ENCODE measurements at places on chromosomes 3 and 15.
A peak's percentile ranks its signal among the peaks of the same experiment; 100 is the strongest.

DNA sequence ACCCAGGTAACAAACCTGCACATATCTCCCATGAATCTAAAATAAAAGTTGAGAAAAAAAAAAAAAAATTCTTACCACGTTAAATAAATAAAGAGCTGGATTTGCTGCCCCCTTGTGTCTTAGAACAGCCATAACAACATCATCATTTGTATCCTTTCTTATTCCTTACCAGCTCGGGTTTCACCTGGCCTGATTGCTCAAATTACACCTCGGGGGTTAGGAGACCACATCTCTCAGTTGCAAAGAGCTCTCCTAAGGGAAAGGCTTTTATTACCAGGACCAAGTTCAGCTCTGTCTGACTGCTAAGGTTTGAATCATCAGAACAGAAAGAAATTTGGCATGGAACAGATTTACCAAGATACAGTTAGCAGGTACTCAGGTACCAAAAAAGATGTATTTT is 25.8 kb upstream of the RPL39L start:
- DNase-seq: no peak

DNA sequence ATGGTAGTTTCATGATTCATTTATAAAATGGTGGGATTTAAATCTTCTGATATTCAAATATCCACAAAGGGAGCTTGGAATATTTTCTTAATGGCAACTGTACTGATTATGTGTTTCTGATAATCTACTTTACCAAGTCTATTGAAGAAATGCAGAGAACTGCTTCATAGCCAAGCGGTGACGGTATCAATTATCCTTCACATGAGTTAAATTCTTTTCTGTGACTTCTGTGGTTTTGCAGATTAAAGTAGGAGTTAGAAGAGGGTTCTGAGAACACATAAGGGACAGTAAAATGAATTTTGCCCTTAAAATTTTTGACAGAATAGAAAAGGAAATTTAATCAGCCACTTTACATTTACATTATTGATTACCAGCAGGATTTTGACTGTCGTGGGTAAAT is 563.2 kb downstream of the GBE1 start:
- DNase-seq: no peak

DNA sequence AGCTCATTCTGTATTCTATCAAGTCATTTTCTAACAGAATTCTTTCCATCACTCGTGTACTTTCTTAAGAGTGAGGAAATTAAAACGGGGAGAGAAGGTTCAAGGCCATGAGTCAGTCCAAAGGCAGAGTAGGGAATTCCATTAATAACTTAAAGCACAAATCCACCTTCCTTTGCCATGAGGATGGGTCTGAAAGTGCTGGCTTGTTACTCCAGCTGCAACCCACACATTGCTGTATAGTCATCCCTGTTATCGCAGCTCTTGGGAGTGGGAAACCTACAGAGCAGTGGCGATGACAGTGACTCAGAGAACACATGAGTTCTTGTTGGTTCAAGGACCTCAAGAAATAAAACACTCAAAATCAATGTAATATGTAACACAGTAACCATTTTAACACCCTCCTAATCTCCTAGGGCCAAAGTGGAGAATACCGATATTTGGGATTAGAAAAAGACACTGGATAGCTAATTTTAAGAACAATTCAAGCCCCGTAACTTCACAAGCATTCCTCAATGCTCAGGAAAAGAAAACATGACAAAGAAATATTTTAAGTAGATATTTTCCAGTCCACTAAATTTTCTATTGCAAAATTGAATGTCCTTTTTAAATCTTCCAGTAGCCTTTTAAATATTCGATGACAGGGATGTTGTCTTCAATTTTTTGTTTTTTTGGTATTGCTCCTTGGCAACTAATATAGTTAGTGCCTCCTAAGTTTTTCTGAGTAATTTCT is 179.9 kb upstream of the THBS1 start:
- no peak for DNase-seq

GRCh38 chr3:12351145-12351544 is 62.3 kb downstream of the PPARG start:
- peak; percentile 73 for DNase-seq

DNA sequence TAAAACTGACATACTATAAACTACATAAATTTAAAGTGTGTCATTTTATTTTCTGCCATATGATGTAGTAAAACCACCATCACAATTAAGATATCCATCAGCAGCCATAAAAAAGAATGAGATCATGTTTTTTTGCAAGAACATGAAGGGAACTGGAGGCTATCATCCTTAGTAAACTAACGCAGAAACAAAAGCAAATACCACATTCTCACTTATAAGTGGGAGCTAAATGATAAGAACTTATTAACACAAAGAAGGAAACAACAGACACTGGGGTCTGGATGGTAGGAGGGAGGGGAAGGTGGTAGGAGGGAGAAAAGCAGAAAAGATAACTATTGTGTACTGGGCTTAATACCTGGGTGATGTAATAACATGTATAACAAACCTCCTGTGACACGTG is 24.6 kb downstream of the CCDC14 start:
- no peak for DNase-seq

DNA sequence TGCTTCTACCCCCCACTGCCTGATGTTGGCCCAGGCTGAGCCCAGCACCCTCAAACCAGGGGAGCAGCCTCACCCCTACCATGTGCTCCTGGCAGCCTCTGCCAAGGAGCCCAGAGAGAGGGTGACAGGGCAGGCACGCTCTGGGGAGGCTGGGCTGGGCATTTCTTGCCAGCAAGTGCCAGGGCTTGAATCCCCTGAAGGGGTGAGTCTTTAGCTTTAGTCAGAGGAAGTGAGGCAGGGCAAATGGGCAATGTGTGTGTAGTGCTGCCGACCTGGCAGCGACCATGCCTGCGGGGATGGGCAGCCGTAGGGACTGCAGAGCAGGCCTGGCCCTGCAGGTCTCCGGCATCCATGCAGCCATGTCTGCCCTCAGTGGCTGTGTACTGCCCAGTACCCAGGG is 18.1 kb downstream of the DUSP7 start:
- no peak for DNase-seq

GRCh38 chr3:126544596-126545281 is 14.0 kb downstream of the C3orf22 start:
- peak; percentile 40 for DNase-seq

DNA sequence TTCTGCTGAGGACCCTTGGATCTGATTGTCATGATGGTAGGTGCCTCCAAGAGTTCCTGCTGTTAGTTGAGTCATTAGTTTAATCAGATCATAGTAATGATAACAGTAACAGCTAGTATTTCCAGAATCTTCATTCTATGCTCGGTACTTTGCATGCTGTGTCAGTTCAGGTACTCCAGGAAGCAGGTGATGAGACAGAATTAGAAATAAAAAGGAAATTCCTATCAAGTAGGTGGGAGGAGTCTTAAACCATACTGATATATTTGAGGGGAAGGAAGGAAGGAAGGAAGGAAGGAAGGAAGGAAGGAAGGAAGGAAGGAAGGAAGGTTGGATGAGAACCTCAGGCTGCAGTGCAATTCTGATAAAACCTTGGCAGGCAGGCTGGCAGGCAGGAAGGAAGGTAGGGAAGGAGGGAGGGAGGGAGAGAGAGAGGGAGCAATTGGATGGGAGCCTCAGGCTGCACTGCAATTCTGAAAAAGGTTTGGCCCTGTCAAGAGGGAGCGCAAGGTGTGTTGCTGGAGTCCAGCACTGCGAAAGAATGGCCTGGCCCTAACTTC is 148.8 kb upstream of the NUDT16 start:
- no peak for DNase-seq

Data from left lobe of liver (tissue), 2 donors.